Coronary artery (tissue), 2 donors: ENCODE measurements at places on chromosomes 4 and X.

DNA sequence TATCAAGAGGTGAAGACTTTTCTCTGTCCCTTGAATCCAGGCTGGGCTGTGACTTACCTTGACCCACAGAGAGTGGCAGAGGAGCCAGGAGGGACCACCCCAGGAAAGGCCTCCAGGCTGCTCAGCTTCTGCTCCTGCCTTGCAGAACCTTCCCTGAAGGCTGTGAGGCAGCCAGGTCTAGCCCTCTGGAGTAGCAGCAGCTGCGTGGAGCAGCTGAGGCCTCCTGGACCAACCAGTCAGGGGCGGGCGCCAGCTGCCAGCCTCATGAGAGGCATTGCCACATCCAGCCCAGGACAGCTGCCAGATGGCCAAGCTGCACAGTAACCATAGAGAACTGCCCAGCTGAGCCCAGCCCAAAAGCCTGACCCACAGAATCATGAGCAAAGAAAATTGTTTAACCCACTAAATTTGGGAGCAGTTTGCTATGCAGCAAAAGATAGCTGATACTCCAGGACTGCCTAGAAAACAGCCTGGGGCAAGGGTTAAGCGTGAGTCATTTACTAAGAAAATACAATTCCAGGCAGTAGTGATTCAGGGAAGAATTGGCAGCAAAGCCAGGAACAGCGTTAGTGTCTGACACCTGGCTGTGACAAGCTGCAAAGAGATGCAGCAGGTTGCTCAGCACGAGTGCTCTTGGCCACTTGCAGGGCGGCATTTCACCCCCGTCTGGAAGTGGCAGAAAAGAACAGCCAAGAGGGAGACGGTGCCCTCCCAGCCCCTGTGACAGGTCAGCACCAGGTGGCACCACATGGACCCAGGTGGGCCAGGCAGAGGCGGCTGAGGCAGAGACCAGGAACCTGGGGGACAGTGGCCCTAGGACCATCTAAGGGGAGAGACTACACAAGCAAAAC, 14.7 kb upstream of the PDE6B start:
- DNase-seq: peak; percentile 47

GRCh38 chr4:108683479-108683878, 33.1 kb downstream of the OSTC start:
- DNase-seq: no peak

DNA sequence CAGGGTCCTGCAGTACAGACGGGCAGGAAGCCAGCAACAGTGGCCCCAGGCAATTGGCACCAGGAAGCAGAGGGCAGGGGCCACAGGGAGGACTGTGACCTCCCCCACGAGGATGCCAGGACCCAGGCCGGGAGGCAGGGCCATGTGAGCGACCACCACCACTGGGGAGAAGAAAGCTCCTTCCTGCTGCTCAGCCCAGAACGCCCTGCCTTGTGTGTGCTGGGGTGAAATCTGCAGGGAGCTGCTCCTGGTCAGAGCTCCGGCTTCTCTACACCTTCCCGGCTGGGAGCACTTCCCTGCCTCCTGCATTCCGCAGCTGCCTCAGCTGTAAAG, 100.4 kb downstream of the HMX1 start:
- no peak for DNase-seq

- DNase-seq: no peak
Observed at GRCh38 chr4:138659037-138659811, 356.4 kb upstream of the NOCT start.

DNA sequence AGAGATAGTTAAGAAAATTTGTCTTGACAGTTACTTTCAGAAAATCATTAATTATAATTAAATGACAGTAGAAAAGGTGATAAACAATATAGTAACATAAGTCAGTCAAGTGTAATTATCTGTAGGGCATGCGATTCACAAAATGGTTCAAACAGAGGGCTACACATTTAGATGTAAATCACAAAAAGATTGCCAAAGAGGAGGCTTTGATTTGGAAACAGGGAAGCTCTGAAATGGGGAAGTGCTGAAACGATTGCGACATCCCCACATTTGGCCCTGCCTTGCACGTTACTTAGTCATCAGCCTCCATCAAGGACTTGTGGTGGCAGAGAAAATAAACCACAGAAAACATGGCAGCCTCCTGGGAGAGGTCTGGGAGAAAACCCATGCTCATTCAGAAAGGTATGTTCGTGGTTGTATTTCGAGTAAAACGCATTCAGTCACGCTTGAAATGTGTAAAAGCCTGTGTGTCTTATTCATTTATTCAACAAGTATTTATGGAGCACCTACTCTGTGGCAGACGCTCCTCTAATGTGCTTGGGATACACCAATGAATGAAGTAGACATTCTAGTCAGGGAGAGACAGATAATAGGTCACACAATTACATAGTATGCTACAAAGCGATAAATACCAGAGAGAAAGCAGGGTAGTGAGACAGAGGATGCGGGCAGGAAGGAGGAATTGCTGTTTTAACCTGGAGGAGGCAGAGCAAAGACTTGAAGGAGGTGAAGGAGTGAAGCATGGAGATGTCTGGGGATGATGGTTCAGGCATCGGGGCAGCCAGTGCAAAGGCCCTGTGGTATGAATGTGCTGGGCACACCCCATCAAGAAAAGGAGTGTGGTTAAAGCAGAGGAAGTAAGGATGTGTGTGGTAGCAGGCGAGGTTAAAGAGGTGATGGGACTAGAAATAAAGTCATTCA, 7.8 kb downstream of the RBM47 start:
- DNase-seq: no peak

DNA sequence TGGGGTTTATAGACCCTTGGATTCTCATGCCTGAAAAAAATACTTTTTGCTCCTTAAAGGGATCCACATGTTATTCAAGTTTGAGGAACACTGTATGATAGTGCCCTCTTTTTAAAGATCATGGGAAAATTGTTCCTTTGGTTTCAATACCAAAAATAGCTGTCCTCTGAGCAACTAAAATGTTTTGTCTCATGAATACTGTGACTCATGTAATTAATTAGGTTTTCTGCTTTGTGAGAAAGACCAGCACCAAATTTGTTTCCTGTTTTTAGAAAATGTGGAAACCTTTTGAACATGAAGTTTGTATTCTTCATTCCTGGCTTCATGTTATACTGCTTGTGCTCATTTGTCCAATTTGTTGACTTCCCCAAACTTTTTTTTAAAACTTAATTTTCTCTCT, 127.6 kb upstream of the SH3RF1 start:
- no peak for DNase-seq

DNA sequence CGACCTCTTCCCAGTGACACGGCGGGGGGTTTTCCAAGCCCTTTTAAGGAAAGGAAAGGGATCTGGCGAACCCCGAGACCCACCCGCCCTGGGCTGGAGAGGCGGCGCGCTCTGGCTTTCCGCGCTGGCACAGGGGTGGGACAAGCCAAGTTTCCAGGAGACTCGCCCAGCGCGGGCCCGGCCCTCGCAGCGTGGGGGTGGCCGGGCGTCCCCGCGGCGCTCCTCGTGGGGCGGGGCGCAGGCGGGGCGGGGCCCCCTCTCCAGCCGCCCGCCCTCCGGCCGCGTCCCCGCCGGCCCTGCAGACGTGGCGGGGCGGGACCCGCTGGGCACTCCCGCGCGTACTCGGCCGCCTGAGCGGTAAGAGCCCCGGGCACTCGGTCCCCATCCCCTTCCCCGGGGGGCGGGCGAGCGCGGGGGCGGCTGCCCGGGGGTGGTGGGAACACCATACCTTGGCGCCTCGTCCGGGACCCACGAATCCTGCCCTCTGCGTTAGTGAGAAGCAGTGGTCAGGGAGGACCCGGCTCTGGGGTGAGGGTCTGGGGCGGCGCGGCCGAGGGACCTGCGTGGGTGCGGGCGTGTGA, at the start of gene FAM114A1:
Gene FAM114A1, plus strand, starts transcription at position 329 of the 581 bp plus-strand sequence. CDS start 10,273 bp downstream, outside the sequence.
- DNase-seq: peak; percentile 87

DNA sequence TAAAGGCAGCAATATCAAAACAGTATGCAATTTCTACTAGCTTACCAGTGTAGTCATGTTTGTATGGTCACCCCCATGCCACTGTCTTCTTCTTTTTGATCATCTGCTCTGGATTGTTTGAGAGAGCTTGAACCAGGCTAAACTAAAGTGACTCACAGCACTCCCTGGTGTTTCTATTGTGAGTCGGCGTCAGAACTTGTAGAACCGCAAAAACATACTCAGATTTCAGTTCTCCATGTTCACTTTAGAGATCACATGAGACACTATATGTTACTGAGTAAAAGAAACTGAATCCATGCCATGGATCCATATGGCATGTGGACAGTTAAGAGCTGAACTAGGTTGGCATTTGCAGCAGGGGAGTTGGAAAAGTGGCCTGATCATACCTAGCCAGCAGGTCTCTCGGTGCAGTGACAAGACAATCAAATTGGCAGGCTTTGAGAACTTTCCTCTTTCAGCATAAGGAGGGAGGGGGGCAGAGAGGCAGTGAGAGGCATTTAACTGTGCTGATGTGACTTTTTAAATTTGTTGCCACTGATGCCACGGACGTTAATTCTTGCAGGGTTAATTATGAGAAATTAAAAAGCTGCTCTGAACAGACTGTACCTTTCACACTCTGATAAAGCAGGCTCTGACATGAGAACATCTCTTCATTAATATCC, 88.4 kb downstream of the AFF2 start:
- no peak for DNase-seq

DNA sequence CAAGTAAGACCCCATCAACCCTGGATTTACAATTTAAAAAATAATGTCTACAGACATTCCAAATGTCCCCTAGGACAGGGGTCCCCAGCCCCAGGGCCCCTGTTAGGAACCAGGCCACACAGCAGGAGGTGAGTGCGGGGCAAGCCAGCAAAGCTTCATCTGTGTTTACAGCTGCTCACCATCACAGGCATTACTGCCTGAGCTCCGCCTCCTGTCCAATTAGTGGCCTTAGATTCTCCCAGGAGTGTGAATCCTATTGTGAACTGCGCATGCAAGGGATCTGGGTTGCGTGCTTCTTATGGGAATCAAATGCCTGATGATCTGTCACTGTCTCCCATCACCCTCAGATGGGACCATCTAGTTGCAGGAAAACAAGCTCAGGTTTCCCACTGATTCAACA, 146.1 kb downstream of the ATP10D start:
- DNase-seq: no peak

- DNase-seq: no peak
Observed at GRCh38 chr4:107616838-107617389, 103.1 kb downstream of the PAPSS1 start.

DNA sequence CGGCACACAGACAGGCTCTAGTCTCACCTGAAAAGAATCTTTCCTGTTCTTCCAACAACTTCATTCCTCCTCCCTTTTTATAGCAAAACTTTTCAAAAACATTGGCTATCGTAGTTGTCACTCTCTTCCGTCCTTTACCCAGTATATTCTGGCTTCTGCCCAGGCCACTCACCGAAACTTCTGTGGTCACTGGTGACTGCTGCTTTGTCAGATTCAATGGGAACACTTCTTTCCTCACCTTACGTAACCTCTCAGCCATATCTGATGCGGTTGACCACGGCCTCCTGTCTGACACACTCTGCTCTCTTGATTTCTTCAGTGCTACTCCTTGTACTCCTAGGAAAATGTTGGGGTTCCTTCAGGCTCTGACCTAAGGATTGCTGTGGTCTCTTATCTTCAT, 9.2 kb upstream of the RNF150 start:
- DNase-seq: no peak

DNA sequence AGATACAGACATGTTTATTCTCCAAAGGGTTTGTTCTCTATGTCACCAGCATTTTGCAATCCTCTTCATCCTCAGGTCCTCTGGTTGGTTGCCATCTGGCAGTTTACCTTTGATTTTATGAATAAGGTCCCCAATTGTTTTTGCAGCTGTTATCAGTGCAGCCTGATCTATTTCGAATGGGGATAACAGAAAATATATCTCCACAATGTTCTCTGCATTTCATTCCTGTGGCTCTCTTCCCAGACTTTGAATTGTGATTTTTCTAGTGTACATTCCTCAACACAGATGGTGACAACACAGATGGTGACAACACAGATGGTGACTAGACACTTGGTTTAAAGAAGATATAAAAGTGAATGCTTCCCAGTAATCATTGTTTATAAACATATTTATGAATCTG, 74.1 kb downstream of the FBXO8 start:
- DNase-seq: no peak

- DNase-seq: no peak
Observed at GRCh38 chrX:46561824-46562657, 11.5 kb upstream of the CHST7 start.

GRCh38 chr4:22191565-22191964, 243.0 kb upstream of the KCNIP4 start:
- DNase-seq: no peak

- no peak for DNase-seq
Observed at GRCh38 chr4:80053140-80053910, 19.7 kb downstream of the ANTXR2 start.

- no peak for DNase-seq
Observed at GRCh38 chr4:109848501-109848900, 594 bp downstream of the LRIT3 start.

DNA sequence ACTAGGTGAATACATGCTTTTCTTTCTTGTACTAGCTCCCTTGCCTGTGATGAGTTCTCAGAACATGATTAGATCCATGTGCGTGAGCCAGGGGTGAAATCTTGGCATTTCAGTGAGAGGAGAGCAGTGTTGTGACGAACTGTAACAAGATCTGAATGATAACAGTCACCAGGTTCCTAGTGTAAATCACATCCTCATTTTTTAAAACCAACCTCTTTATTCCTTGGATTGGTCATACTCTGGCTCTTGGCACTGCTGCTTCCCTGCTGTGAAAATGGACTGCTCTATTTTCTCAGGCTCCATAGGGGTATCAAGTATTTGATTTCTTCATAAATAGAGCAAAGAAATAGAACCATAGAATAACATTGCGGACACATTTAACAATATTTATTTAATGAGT, 206.3 kb downstream of the SLC4A4 start:
- DNase-seq: no peak

GRCh38 chr4:34492414-34492813, 1751.9 kb downstream of the ARAP2 start:
- no peak for DNase-seq

DNA sequence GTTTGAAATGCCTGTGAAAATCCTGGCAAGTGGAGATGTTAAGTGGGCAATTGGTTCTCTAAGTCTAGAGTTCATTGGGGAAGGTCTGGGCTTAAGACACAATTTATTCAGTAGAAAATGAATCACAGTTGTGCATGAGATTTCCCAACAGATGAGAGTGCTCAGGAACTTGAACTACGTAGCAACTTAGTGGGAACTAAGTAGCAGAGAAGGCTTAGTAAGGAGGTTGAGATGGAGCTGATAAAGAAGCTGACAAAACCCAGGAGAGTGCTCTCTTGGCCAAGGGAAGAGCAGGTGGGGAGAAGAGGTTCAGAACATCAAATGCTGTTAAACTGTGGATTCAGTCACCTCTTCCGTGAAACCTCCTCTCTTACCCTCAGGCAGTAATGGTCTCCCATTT, 33.0 kb downstream of the AFF1 start:
- no peak for DNase-seq
